ENCODE measurements at places on chromosomes 7 and 10. TPM values are rescaled to one million over a fixed set of nuclear protein-coding genes. Genes with fewer than 3 reads are reported as not detected.

Gene NOS3
- 1.3 TPM for total RNA-seq

Gene HYCC1
- total RNA-seq, result 115 TPM

Gene MYO3A
- 8.5 TPM for total RNA-seq

Gene C10orf88
- 25.7 TPM for total RNA-seq

Gene GRID2IP
- 1.3 TPM for total RNA-seq

Gene SEC31B
- total RNA-seq, result 18.2 TPM

Gene HOXA7
- not detected for total RNA-seq

Gene GRID1
- total RNA-seq, result 26.3 TPM

Gene GRM3
- total RNA-seq, result 133 TPM

Gene CHAT
- total RNA-seq, result 0.63 TPM

Gene CLCN1
- total RNA-seq, result not detected

Gene PHYH
- 11.0 TPM for total RNA-seq

Gene MDH2
- 41.6 TPM for total RNA-seq

Gene NUTM2E
- 0.31 TPM for total RNA-seq

Gene ELAPOR2
- 42.3 TPM for total RNA-seq

Gene CYP3A5
- 0.63 TPM for total RNA-seq

Gene SMO
- 15.0 TPM for total RNA-seq

Gene AGBL3
- total RNA-seq, result 10.3 TPM

Gene LIPM
- not detected for total RNA-seq

Gene ADAMTS14
- total RNA-seq, result 0.31 TPM

Gene VTI1A
- total RNA-seq, result 105 TPM

Gene SP8
- total RNA-seq, result 4.7 TPM

Gene MMD2
- total RNA-seq, result 2.2 TPM

Gene TMEM213
- not detected for total RNA-seq

Gene TMEM273
- total RNA-seq, result 1.6 TPM

Gene VPS37D
- total RNA-seq, result 19.4 TPM

Gene PNLIPRP2
- not detected for total RNA-seq

Gene RNF133
- 1.6 TPM for total RNA-seq

Gene MAT1A
- total RNA-seq, result not detected

Gene TMEM225B
- total RNA-seq, result not detected

Gene SORCS1
- 64.2 TPM for total RNA-seq

Gene HPSE2
- 0.63 TPM for total RNA-seq

Gene NODAL
- total RNA-seq, result 3.1 TPM

Gene ITPRID1
- 5.3 TPM for total RNA-seq

Gene TRPV5
- total RNA-seq, result 0.31 TPM

Gene GIMAP7
- 1.6 TPM for total RNA-seq

Gene PRKG1
- total RNA-seq, result 27.2 TPM
